ENCODE measurements at places on chromosomes 6 and 20.

DNA sequence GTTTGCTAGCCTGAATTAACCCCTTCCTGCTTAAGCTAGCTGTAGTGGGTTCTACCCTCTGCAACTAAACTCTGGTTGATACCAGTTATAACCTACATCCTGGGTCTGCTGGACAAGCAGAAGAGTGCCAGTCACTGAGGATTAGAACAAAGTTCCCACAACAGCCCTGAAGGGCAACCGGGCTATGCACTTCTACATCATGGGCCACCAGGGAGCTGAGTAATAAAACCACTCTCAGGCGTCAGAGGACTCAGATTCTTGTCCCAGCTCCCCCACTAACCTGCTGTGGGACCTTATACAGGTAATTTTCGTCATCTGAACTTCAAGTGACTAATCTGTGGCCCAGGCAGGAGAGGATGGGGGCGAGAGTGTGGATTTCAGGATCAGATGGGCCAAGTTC lies 56.8 kb downstream of the EYA2 start:
- no peak for DNase-seq

- no peak for DNase-seq
Observed at GRCh38 chr20:39651645-39652325, 689.6 kb downstream of the DHX35 start.

- no peak for DNase-seq
Observed at GRCh38 chr6:15513801-15514711, 148.8 kb downstream of the DTNBP1 start.

GRCh38 chr20:43746344-43747137 lies 19.7 kb upstream of the GTSF1L start:
- DNase-seq, result no peak

DNA sequence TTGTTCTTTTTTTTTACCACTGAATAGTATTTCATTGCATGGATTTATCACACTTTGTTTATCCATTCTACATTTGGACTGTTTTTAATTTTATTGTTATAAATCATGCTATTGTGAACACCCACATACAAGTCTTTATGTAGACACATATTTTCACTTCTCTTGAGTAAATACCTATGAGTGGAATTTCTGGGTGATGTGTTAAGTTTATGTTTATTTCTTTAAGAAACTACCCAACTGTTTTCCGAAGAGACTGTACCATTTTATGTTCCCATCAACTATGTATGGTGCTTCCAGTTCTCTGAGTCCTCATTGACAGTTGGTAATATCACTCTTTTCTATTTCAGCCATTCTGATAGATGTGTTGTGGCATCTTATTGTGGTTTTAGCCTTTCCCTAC lies 54.0 kb downstream of the RIN2 start:
- DNase-seq, result peak; percentile 49

DNA sequence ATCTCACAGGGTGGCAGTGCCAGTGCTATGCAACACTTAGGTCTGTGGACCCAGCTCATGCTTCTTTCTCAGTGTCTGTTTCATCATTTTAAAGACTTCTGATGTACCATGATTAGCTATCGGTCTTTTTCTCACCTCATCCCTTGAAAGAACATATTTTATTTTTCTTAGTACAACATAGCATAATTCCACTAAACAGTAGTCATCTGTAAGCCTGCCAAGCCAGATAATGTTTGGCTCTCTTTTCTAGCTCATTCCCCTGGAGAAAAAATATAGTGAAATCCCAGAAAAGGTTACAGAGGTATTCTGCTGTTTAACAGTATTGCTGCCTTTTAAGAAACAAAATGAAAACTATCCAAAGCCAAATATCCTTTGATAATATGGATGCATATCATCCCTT lies 177.0 kb upstream of the MMS22L start:
- no peak for DNase-seq

- no peak for DNase-seq
Observed at GRCh38 chr6:90049295-90049694, 155.0 kb downstream of the GJA10 start.

DNA sequence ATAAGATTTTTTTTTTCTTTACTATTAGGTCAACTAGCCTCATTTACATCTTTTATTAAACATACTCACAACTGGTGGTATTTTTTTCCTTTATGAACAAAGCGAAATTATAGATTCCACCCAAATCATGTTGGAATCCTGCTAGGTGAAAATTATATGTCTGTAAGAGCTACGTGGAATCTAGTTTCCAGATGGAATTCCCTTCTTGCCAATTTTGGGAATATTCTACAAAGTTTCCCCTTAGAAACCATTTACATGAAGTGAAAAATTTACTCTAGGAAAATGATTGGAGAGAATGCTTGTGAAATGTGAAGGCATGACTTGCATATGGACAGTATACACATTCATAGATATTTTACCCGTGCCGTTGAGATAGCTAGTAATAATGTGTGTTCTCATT lies 1111.3 kb downstream of the KIF16B start:
- DNase-seq, result no peak

- DNase-seq, result no peak
Observed at GRCh38 chr6:26352315-26352714, 12.7 kb upstream of the BTN3A2 start.

All from HCEC 1CT (cell line).